Left renal cortex interstitium (tissue), 4 donors: ENCODE measurements at places on chromosomes 11 and 22.

GRCh38 chr11:82776377-82776776 is 42.7 kb upstream of the FAM181B start:
- DNase-seq: no peak

GRCh38 chr11:61919705-61920631 is 2.6 kb upstream of the RAB3IL1 start:
- no peak for DNase-seq

GRCh38 chr11:64597671-64598101 is 6.7 kb downstream of the SLC22A12 start:
- no peak for DNase-seq

DNA sequence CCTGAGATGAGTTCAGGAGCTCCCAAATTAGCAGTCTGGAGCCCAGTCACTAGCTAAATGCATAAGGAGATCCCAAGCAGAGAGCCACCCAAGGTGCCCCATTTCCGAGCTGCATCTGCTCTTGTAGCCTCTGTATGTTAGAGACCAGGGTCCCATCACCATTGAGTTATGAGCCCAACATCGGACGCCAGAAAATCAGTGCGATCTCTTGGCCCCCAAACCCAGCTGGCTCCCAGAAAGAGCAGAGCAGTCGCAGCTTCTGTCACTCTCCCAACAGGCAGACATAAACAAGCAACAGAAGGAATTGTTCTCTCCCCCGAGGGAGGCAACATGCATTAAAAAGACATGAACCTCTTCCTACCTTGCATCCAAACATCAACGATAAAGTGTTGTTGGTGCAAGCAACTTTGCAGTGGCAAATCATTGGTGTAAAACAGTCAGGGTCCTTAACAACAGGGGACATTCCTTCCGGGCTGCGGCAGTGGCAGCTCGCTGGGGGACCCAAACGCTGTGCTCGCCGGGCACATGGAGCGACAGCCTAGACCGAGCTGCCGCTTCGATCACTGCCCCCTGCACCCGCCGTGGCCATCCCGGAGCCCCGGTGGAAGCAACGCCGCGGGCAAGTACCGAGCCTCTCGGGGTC is 907.1 kb downstream of the DLG2 start:
- no peak for DNase-seq

GRCh38 chr11:46391578-46392420 is at the start of gene CHRM4:
TSS of gene CHRM4 (minus strand) at chr11:46391776. CDS start at chr11:46386557, 5,219 bp downstream.
- DNase-seq: no peak

DNA sequence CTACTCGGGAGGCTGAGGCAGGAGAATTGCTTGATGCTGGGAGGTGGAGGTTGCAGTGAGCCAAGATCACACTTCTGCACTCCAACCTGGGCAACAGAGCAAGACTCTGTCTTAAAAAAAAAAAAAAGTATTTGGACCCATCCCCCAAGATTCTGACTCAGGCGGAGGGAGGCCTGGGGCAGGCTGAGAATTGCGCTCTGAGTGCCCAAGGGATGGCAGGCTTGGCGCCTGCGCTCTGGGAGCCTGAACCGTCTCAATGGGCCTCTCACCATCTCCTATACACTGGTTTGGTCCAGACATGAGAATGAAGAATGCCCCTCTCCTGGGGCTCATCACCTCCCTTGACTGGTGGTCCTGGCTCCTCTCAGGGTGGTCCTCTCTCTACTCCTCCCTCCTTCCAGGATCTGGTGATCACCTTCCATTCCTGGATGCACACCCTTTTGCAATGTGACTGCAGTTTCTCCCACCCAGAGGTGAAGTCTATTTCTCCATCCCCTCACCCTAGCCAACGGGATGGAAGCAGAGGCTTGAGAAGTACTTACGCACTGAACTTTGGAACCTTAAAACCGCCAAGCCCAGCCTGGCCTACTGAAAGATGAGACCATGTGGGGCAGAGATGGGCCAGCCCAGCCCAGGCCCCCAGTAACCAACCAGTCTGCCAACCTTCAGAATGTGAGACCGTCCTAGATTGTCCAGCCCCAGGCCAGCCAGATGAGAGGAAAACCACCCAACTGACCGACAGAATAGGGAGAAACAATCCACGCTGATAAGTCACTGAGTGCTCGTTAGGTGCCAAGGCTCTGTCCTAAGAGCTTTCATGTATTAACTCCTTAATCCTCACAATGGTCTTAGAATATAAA is 4.9 kb downstream of the POLR3H start:
- no peak for DNase-seq

- DNase-seq: no peak
These were observed 1337.2 kb downstream of the TBC1D22A start for GRCh38 chr22:48099671-48100070.

- no peak for DNase-seq
These were observed 132.9 kb downstream of the CHST1 start for GRCh38 chr11:45532546-45532945.

DNA sequence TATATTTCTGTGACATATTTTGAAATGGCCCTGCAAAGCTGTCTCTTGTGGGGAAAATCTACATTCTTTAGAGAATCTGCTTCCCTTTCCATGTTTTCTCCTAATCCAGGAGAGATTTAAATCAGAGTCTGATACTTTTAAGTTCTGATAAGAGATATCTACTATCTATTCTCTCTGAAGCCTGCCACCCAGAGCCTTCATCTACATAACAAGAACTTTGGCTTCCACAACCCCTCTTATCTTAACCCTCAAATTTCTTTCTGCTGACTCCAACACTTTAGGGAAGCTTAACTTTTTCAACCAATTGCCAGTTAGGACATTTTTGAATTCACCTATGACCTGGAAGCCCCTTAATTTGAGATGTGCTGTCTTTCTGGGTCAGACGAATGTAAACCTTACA is 965.2 kb downstream of the TBC1D22A start:
- no peak for DNase-seq

DNA sequence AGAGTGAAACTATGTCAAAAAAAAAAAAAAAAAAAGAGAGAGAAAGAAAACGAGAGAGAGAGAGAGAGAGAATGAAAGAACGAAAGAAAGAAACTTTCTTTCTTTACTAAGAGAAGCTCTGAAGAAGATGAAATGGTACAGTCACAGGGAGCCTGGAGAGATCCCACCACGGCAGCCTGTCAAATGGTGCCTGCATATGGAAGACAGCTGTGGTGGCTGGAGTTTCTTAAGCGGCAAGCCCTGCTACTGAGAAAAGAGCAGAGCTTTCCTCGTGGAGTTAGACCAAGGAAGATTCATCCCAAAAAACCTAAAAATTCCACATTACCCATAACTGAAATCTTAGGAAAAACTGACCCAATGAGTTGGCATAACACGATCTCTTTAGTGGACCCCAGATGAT is 66.7 kb downstream of the MICAL3 start:
- no peak for DNase-seq

GRCh38 chr11:78815831-78816230 is 241.2 kb upstream of the NARS2 start:
- DNase-seq: no peak

- DNase-seq: no peak
These were observed 88.1 kb upstream of the IGLL5 start for GRCh38 chr22:22799561-22799960.

DNA sequence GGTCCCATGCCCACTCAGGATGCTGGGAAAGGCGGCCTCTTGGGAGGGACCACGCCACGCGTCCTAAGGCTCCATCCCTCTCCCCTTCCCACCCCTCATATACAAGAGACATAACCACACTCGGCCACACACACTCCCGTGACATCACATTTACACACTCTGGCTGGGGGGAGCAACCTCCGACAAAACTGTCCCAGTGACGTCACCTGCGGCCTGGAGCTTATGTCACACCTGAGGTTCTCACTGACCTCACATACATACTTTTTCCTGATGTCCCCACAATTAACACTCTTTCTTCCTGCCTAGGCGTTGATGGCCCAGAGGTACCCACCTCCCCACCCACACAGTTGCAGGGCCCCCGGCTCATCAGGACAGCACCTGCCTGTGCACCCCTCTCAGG is 1.9 kb downstream of the ELFN2 start:
- DNase-seq: no peak

- DNase-seq: no peak
These were observed 267.0 kb downstream of the TBC1D22A start for GRCh38 chr22:47029244-47030074.

DNA sequence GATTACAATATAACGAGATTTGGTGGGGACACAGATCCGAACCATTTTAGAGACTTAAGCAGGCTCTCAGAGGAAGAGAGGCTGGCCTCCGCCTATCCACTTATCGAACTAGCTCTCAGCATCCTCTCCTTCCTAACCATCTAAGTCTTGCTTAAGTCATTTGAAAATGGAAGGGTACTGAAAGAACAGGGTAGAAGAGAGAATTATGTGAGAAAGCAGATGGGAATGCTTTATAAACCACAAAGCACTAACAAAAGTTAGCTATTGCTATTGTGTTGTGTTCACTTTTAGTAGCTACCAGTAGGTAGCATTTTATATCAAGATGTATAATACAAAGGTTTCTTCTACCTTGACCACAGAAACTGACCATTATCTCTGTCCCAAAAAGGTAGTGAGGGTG is 153.4 kb upstream of the CADM1 start:
- no peak for DNase-seq

- DNase-seq: no peak
These were observed 6.7 kb downstream of the SYNGR1 start for GRCh38 chr22:39356464-39356863.

DNA sequence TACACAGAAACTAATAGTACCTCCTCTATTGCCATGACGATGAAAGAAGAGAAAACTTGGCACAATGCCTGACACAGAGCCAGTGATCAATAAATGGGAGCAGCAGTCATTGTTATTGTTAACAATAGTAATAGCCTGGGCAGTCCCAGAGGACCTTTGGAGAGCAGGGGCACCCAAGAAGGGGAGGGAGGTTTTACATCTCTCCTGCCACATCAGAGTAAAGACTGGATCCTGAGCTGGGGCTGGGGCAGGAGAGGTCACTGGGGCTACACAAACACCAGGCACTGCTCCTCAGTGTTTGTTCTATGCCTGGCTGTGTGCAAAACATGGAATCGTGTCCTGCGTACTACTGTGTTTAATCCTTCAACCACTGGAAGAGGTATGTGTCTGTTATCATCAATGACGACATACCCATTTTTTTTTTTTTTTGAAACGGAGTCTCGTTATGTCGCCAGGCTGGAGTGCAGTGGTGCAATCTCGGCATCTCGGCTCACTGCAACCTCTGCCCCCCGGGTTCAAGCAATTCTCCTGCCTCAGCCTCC is 25.0 kb upstream of the CREB3L1 start:
- DNase-seq: no peak

- no peak for DNase-seq
These were observed 20.7 kb downstream of the DDX10 start for GRCh38 chr11:108685419-108686130.

DNA sequence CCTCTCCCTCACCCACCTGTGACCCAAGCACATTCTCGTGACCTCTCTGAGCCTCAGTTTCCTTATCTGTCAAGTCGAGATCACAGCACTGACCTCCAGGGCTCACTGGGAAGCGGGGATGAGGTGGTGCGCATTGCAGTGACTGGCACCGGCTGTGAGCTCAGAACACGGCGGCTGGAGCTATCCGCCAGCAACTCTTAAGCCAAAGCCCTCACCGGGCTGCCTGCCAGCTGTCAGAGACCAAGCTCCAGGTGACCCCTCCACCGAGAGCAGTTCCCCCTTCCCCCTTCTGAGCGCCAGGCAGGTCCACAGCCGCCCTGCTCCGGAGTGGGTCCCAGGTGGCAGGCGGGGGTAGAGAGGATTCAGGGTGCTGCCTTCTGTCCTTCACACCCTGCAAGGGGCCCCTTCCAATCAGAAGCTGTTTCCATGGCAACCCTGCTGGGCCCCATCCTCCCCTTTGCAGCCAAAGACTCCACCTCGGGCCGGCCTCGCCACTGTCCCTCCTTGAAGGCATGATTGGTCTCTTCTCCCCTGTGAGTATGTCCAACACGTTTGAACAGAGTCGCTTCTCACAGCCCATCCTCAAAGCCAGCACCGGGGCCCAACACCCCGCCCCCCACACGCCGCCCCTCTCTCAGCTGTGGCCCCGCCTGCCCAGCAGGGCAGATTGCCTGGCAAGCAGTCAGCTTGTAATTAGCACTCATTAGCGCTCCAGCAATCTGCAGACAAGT is 98.7 kb downstream of the WNT7B start:
- no peak for DNase-seq

GRCh38 chr11:14418801-14419417 is 59.9 kb upstream of the RRAS2 start:
- DNase-seq: no peak

GRCh38 chr11:71947498-71947897 is 18.7 kb downstream of the RNF121 start:
- DNase-seq: no peak

- DNase-seq: no peak
These were observed 56.7 kb upstream of the PTPRJ start for GRCh38 chr11:47923667-47924066.

DNA sequence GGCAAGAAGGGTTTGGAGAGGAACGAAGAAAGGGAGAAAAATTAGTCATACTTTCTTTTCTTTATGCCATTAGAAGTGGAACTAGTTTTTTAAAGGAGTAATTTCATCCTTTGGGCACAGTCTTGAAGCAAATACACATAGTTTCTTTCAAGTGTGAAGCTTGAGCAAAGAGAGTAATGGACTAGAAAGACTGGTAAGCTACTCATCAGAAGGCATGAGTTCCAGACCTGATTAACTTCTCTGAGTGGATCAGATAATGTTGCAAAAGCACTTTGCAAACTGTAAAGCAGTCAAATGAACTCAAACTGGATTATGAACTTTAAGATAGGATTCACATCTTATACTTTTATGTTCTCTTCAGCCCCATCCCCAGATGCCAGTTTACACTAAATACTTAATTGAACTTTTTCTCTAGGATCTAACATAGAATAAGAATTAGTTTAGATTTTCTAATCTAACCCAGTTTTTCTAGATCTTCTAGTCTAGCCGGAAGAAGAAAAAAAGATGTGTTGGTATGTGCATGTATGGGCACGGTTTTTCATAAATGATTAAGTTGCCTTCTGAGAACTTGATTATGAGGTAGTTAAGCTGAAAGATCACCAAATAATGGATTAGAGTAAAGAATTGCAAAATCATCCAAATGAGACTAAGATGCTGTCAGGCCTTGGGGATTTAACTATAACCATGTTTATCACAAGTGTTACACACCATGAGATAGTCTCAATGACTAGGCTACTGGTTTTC is 2.5 kb downstream of the DDIAS start:
- no peak for DNase-seq

- DNase-seq: no peak
These were observed 1.7 kb upstream of the DIXDC1 start for GRCh38 chr11:111935317-111936039.

GRCh38 chr11:64098318-64098831 is 62.6 kb downstream of the FLRT1 start:
- no peak for DNase-seq

DNA sequence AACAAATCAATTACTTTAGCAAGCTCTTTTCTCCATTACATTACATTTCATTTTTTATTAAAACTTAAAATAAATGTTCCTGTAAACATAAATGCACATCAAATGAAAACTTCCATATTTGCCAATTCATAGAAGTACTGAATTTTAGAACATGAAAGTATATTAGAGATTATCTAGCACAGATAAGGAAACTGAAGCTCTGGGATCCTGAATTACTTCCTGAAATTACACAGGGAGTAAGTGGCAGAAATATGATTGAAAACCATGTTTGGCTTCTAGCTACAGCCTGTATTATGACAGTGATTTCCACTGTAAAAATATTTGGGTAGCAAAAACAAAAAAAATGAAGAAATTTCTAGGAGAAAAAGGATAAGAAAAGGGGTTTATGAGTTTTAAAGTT is 387.3 kb downstream of the NELL1 start:
- no peak for DNase-seq

- no peak for DNase-seq
These were observed 64.4 kb downstream of the MYH9 start for GRCh38 chr22:36323182-36323854.
